ENCODE measurements at places on chromosomes 7 and 10. TPM values are rescaled to one million over a fixed set of nuclear protein-coding genes. Genes with fewer than 3 reads are reported as not detected.

GRCh38 chr7:23622506-23622925 is 25.3 kb downstream of the CCDC126 start:
- peak; percentile 78 for DNase-seq

DNA sequence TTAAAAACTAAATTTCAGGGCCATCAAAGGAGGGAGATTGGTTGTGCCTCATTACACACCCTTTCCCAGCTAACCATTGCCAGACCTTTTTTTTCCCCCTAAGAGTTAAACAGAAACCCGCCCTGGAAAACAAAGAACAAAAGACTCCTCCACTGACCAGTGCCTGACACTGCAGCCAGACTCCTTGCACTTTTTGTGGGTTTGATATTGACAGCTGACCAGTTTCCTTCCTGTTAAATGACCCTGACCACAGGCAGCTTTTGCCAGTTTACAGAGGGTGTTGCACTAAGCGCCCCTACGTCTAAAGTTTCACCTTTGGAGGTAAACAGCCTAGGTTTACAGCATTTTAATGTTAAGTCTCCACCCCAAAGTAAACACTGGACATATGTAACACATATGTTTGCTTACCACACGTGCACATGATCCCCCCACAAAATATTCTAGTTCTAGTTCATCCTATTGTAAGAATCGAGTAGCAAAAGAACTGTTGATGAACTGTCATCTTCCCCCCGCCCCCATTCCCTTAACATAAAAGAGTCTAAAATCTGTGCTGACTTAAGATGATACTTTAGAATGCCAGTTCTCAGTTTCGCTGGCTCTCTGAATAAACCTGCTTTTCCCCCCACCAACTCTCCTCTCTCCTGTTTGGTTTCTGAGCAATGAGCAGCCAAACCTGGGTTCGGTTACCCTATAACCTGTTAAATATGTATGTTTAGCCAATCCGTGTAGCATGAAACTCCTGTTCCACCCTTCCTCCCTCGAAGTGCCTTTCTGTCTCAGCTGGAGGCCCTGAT is 38.0 kb downstream of the FOXI2 start:
- DNase-seq = no peak

DNA sequence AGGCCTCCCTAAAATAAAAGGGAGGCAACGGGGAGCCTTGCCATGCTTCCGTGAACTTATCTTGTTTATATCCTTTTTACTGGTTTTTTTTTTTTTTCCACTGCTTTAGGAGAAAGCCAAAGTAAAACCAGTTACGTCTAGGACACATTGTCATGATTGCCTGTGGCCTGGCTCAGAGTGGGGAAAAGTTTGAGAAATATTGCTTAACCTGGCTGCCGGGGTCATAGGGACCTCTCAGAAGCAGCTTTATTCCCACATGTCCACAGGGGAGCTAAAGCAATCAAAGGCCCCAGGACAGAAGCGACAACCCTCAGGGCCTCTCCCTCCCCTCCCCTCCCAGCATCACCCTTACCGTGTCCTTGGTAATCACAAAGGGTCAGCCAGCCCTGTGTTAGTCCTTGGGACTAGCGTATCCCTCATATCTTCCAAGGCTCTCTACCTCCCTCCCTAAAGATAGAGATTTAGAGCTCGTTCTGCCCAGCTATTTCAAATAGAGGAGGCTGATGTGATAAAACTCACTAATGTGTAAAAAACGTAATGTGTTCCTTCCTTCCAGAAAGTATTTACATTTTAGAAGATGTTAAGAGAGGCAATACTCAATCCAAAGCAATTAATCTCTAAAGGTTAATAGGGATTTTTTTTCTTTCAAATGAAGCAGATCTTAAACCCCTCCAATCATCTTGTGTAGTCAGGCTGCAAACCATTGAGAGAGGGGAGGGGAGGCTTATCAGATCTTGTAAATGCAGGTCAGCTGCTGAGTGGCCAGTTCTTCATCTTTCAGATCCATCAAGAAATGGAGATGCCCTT is 64.8 kb upstream of the PRKAR2B start:
- no peak for DNase-seq

DNA sequence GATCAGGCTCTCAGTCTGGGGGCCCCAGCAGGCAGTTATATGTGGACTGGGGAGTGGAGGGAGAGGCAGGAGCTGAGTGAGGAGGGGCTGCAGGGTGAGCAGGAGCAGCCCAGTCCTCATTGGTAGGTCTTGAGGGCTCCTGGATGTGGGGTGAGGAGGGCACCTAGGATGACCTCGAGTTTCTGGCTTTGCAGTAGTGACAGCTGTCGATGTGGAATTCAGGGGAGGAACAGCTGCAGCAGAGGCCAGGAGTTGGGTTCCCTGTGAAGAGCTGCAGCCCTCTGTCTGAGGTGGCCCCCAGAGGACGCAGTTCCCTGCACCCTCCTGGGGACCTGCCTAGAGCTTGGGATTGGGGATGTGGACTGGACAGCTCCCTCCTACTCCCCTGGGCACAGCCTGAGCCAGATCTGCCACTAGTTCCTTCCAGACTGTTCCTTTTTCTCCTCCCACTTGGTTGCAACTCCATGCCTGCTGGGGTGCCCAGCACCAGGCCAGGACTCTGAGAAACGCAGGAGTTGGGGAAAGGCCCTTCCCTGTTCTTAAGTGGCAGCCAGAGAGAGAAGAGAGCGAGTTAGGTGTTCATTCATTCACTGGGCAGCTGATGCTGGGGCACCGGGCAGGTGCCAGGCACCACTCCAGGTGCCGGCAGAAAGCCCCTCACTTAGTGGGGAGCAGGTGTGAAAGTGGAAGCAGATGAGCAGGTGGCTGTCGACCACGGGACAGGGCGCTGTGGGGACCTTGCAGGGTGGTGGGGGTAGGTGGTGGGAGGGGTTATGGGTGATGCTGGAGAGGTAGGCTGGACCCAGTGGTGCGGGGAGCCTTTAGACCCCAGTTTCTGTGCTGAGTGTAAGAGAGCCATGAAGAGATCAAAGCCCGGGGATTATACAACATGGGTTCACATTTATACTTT is 57.9 kb downstream of the PRF1 start:
- no peak for DNase-seq

DNA sequence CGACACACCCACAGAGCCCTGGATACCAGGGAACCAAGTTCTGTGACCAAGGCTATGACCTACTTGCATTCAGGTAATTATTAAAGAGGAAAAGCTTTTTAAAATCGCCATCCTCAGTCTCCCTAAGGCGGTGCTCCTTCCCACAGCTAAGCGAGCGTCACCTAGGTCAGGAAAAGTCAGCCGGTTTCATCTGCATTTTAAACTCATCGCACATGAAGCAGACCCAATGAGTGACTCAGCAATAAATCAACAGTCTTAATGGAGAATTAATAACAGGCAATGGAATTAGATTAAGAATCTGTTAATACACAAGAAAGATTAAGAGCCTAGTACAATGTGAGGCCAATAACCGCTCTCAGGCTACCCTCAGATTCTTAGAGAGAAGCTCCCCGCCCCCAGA is 59.2 kb downstream of the HSPA12A start:
- DNase-seq = no peak

DNA sequence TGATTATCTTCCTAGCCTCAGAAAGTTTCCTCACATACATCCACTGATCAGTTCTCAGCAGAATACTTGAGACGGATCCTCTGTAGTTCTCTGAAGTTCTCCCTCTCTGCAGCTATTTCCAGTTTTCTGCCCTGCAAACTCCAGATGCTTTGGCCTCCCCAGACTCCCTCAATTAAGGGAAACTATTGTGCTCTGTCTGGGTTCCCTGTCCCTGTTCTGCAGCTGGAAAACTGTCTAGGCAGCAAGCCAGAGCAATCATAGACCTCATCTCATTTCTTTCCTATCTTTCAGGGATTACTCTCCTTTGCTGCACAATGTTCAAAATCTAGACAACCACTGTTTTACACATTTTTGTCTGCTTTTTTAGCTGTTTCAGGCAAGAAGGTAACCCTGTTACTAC is 9.2 kb downstream of the MICU1 start:
- DNase-seq = no peak

DNA sequence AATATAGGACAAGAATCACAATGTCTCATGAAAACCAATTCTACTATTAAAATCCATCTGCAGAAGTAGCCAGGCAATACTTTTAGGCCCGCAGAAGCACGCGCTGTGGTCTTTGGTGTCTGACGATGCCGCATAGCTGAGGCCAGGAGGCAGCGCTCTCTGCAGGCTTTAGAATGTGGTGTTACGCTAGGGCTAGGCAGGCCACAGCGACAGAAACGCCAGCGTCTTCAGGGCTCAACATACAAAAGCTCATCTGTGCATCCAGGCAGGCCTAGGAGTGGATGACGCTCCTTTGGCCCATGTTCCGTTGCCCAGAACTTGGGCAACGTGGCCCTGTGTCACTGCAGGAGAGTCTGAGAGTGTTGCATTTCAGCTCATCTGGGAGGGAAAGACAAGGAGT is 601.1 kb upstream of the FOXK1 start:
- no peak for DNase-seq

- no peak for DNase-seq
These were observed 1125.3 kb upstream of the C7orf33 start for GRCh38 chr7:147465223-147465622.

- no peak for DNase-seq
These were observed 93.1 kb downstream of the TMEM178B start for GRCh38 chr7:141166926-141167325.

GRCh38 chr10:661597-662222 is 27.8 kb downstream of the DIP2C start:
- no peak for DNase-seq

DNA sequence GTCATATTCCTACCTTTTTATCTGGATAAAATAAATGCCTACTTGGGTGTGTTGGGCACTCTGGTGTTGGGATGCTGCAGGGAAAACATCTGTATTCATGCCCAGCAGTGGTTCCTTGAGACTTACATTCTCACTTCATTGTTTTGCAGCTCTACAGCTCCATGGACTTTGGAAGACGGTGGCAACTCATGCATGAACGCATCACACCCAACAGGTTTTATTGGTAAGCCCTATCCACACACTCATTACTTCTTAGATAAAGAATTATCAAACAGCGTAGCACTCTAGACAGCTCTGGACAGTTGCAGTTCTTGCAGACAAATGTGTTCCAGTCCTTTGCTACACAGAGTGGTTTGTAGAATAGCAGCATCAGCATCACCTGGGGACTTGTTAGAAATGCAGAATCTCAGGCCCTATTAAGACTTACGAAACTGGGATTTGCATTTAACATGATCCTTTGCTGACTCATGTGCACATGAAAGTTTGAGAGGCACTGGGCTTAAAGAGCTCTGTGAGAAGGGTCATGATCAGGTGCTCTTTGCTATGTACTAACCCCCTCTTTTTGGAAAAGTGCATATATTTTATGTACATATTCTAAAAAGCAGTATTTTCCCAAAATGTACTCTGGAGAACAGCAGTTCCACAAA is 401.9 kb downstream of the SORCS3 start:
- DNase-seq = no peak

GRCh38 chr10:12350167-12350872 is 973 bp downstream of the CAMK1D start:
- peak; percentile 66 for DNase-seq

GRCh38 chr7:75639071-75639885 is 99.5 kb downstream of the HIP1 start:
- DNase-seq = no peak

- DNase-seq = no peak
These were observed 211.4 kb downstream of the WDR37 start for GRCh38 chr10:1267568-1267967.

DNA sequence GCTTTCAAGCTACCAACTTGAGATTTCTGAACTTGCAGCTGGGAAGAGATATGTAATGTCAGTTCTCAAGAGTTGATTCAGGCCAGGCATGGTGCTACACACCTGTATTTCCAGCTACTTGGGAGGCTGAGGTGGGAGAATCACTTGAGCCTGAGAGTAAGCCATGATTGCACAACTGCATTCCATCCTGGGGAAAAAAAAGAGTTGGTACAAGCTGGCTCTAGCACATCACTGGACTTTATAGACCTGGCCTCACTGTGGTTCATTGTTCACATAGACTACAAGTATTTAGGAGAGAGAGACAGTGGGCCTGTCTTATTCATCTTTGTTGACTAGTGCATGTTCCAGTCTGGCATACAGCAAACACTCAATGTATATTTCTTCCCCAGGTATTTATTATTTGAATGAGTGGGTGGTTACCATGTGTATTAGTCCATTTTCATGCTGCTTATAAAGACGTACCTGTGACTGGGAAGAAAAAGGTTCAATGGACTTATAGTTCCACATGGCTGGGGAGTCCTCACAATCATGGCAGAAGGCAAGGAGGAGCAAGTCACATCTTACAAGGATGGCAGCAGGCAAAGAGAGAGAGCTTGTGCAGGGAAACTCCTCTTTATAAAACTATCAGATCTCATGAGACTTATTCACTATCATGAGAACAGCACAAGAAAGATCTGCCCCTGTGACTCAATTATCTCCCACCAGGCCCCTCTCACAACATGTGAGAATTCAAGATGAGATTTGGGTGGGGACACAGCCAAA is 176.5 kb downstream of the PFKFB3 start:
- no peak for DNase-seq

- DNase-seq = no peak
These were observed 30.8 kb downstream of the HIF1AN start for GRCh38 chr10:100566561-100566960.

GRCh38 chr7:10708447-10708846 is 265.2 kb upstream of the PHF14 start:
- no peak for DNase-seq

DNA sequence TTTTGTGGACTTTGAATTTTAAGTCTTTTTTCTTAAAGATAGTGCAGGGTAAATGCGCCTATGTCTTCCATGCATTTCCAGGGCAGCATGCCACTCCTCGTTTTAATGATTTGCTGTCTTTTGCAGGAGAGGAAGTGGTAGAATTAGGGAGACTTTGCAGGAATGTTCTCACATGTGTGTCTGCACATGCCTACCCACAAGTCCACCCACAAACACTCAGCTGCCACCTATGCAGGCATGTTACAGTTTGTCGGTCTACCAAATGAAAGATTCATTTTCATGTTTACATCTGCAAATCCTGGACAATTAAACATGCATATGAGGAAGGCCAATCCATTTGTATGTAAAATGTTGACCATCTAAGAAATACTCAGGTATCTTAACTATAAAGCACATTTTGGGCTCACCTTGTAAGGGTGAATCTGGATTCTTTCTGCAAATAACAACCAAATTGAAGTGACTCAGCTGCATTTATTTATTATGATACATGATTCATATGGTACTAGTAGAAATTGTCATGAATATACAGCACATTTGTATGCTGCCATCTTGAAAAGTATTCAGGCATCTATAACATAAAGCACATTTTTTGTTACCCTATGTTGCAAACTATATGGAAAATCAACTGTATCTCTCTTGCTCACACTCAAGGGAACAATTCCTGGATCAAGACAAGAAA is 4.7 kb upstream of the TEX36 start:
- no peak for DNase-seq

GRCh38 chr7:33075818-33076518 is 13.4 kb upstream of the NT5C3A start:
- no peak for DNase-seq

Gene DEPP1
- 13.4 TPM for polyA plus RNA-seq

Gene SPDYE3
- polyA plus RNA-seq = 3.5 TPM

Gene AZGP1
- polyA plus RNA-seq = 13.9 TPM

Gene MLXIPL
- 195 TPM for polyA plus RNA-seq

Gene GPR26
- polyA plus RNA-seq = 0.16 TPM

Gene TRPV6
- polyA plus RNA-seq = 2.2 TPM

Gene SLC16A9
- polyA plus RNA-seq = 2.6 TPM

Gene ZNF239
- 8.5 TPM for polyA plus RNA-seq

Gene ASB15
- polyA plus RNA-seq = 0.07 TPM

Gene PRRT4
- polyA plus RNA-seq = 0.73 TPM

Gene TMEM213
- 0.01 TPM for polyA plus RNA-seq

Gene VAX1
- not detected for polyA plus RNA-seq

Gene ZSCAN25
- polyA plus RNA-seq = 14.3 TPM

Gene VWDE
- 0.66 TPM for polyA plus RNA-seq

Gene CWF19L1
- 22.5 TPM for polyA plus RNA-seq

Gene LIPJ
- 0.10 TPM for polyA plus RNA-seq

Gene TMEM184A
- 58.6 TPM for polyA plus RNA-seq

Gene GSAP
- 13.6 TPM for polyA plus RNA-seq
